Non-pigmented ciliary epithelial cell (primary cell): ENCODE measurements at places on chromosomes 7 and 10.

DNA sequence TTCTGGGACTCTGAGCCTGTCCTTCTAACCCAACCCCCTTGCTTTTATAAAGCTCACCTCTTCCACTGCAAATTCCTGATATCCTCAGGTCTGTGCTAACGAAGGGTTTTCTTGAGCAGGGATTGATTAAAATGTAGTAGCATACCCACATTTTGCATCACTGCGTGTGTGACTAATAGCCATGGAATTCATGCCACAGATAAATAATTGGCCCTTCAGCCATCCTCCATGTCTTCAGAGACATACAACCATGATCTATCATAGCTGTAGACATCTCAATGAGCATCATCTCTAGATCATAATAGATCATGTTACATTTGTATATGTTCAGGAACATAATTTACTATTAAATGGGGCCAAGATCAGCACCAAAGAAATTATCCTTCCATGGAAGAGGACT lies 990.3 kb downstream of the KCNMA1 start:
- DNase-seq = no peak

GRCh38 chr10:23951841-23952240 lies 257.1 kb upstream of the KIAA1217 start:
- no peak for DNase-seq

DNA sequence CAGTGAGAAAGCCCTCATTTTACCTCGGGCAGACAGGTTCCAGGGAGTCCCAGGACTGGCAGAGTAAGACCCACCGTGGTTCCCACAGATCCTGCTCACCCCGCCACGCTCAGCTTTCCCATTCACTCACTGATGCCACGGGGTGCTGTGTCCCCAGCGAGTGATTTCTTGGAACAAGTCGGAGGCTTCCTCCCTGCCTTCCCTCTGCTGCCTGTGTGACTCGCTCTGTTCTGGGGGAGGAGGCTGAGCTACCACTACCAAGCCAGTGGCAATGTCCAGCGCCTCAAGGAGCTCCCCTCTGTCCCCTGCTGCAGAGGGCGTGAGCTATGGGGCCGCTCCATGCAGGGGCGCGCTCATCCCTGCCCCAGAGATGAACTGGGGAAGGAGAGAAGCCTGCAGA lies 12.6 kb downstream of the IL15RA start:
- no peak for DNase-seq

DNA sequence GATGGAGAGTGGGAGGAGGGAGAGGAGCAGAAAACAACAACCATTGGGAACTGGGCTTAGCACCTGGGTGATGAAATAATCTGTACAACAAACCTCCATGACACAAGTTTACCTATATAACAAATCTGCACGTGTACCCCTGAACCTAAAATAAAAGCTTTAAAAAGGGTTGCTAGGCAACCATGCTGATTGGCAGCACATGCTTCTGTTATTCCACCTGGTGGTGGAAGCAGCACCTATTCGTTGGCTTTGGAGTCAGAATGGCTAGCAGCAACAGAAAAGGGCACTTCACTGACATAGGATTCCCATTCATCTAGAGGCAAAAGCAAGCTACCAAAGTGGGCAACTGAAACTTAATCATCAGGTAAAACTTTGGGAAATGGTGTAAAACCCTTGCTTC lies 57.1 kb downstream of the RELN start:
- DNase-seq = no peak

- DNase-seq = no peak
Measured at GRCh38 chr7:156975620-156976019, 26.1 kb downstream of the NOM1 start.

GRCh38 chr10:23324351-23324750 lies 20.2 kb downstream of the C10orf67 start:
- no peak for DNase-seq

DNA sequence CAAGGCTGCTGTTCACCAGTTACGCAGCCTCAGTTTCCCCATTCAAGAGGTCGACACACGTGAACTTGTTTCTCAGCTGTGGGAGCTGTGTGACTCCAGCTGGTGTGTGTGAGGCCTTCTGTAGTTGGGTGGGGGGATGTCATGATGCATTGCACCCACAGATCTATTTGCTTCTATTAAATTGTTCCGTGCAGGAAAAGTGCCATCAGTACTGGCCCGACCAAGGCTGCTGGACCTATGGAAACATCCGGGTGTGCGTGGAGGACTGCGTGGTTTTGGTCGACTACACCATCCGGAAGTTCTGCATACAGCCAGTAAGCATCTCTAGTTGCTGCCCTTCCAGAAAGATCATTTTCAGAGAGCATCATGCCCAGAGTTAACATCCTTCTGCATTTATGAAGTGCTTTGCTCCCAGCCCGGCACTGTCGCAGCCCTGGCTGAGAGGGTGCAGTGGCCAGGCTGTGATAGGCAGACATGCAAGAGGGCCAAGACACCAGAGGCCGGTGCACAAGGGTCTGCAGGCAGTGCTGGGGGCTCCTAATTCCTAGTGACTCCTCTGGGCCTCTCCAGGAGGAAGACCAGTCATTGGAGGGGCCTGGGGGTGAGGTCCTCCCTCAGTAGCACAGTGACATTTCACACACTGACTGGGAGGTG lies 60.2 kb downstream of the MKI67 start:
- no peak for DNase-seq

- DNase-seq = no peak
Measured at GRCh38 chr10:89490596-89491335, 44.6 kb downstream of the SLC16A12 start.

DNA sequence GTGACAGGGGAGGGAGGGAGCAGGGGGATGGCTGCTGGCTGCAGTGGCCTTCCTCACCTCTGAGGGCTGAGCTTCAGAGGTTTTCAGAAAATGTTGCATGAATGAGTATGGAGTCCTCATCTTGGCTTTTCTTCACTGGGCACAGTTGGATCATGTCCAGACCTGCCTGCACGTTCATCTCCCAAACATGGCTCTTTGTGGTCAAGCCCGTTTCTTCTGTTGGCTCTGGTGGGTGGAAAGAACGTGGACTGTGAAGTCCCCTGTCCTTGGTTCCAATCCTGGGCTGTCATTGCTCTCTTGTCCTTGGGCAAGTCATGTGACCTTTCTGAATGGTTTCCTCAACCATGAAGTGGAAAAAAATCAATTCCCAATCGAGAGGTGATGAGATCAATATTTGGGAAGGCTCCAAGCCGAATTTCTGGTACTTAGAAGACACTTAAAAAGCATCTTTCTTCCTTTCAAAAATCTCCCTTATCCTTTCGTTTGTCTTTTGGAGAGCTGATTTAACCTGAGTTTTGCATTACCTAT lies 34.5 kb downstream of the TSPAN14 start:
- DNase-seq = no peak

GRCh38 chr7:131517218-131517923 lies 39.1 kb downstream of the PODXL start:
- DNase-seq = no peak

GRCh38 chr10:122554131-122555036 lies 6.2 kb upstream of the DMBT1 start:
- DNase-seq = no peak

DNA sequence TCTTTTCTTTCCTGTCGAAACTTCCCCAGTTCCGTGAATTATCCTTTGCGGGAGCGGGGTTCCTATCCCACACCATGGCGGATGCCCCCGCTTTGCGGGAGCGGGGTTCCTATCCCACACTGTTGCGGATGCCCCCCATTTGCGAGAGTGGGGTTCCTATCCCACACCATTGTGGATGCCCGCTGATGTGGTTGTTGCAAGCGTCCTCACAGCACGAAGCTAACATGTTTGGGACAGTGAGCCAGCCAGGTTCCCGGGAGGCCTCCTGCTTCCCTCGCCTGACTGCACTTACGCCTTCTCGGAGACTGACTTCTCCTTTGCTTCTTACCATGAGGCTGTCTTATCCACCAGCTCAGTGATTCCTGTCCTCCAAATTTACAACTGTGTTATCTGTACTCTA lies 134.7 kb downstream of the VIPR2 start:
- DNase-seq = no peak

GRCh38 chr7:151611041-151611440 lies 91.3 kb upstream of the RHEB start:
- DNase-seq = no peak

DNA sequence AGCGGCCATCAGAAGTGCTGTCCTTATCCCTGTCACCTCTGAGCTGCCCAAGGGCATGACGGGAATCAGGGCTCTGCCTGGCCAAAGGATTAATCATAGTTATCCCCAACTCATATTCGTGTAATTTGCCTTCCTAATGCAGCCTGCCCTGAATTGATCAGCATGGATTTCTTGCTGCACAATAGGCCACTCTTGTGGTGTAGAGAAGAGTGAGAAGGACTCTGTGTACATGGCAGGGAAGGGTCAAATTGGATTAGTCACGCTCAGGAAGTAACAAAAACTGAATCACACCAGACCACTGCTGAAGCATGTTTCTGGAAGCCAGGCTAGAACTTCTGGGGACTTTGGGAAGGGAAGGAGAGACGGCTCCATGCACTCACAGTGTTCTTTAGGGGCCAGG lies 227.0 kb downstream of the BUB3 start:
- DNase-seq = no peak

DNA sequence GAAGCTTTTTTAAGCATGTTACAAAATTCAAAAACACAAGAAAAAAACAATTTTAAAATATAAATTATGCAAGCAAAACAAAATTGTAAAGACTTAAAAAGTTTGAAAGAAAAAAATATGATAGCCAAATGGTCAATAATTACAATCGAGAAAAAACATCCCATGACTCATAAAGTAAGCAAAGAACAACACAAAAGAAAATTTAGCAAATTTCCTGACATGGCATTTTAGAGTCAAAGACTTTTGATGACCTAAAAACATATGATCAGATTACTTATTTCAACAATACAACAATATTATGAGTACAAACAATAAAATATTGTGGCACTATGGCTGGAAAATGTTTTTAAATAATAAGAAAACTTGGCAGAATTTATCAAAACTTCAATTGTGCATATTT lies 312.1 kb upstream of the MEOX2 start:
- DNase-seq = no peak

- no peak for DNase-seq
Measured at GRCh38 chr10:63383141-63383540, 82.6 kb downstream of the JMJD1C start.

DNA sequence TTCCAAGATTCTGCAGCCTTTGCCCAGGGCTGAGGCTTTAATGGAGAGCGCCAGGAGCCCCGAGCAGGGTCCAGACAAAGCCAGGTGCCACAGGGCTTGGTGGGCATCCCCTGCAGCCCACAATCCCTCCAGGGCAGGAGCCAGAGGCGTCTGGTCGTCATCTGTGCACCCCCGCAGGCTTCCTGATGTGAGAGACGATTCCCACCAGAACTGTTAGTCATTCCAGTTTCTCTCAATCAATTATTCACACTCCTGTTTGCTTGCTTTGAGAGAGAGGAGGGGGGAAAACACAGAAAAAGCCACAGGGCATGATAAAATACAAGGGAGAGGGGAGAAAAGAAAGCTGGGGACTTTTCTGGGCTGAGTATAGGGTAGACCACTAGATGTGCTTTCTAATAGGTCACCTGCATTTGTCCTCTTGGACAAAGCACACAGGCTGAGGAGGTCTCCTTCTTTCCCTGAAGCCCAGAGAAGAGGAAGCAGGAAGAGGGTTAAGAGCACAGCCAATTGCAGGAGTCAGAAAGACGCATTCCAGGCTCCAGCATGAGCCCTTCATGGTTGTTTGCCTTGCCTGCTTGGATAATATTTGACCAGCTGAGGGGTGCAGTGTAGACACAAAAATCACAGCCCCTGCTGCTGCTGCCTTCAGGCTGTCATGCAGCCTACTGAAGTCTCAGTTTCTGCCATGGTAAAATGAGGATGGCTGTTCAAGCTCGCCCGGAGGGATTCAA lies 194.4 kb downstream of the PLXNA4 start:
- no peak for DNase-seq

- no peak for DNase-seq
Measured at GRCh38 chr7:142597547-142597946, 151.7 kb upstream of the PRSS1 start.

GRCh38 chr7:88449410-88449809 lies 142.7 kb upstream of the STEAP4 start:
- no peak for DNase-seq

DNA sequence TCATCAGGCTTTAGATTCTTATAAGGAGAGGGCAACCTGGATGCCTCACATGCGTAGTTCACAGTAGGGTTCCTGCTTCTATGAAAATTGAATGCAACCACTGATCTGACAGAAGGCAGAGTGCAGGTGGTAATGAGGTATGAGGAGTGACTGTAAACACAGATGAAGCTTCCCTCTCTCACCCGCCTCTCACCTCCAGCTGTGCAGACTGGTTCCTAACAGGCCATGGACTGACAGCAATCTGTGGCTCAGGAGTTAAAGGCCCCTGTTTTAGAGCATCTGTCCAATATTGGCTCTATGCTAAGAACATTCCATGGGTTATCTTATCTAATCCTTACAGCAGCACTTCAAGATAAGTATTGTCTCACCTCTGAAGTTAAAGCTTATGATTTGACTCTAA lies 213.5 kb upstream of the NRP1 start:
- no peak for DNase-seq
